CD8-positive, alpha-beta memory T cell (primary cell): ENCODE measurements at places on chromosomes 12 and 14.

DNA sequence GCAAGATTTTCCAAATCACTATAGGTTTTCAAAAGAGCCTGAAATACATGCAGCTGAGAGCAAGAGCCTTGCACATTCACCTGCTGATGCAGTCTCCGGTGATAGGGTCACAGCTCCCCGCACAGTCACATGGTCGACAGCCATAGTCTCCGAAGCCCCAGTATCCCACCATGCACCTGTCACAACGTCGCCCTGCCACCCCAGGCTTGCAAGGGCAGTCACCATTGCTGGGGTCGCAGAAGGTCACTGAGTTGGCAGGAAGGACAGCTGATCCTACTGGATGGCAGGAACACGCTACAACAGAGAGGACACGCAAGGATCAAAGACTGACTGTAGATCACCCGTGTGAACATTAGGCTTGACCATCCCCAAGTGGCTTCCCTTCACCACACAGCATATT lies 107.1 kb downstream of the NTN4 start:
- DNase-seq: no peak

DNA sequence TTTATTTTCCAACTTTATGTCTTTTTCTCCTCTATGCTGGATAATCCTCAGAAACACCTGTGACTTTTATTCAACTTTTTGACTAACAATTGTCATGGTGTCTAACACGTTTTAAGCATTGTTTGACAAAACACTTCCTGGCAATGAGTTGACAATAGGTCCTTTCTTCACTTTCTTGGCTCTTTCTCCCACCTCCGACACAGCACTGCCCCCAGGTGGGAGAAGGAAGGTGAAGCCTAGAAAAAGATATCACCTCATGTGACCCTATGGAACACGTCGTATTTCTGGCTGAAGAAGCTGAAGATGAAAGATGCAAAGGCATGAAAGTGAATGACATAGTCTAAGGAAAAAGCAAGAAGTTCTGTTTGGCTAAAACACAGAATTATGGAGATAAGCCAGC lies 430.0 kb downstream of the ETNK1 start:
- DNase-seq: no peak

- DNase-seq: no peak
Measured at GRCh38 chr14:61120576-61120975, 139.5 kb downstream of the SLC38A6 start.

DNA sequence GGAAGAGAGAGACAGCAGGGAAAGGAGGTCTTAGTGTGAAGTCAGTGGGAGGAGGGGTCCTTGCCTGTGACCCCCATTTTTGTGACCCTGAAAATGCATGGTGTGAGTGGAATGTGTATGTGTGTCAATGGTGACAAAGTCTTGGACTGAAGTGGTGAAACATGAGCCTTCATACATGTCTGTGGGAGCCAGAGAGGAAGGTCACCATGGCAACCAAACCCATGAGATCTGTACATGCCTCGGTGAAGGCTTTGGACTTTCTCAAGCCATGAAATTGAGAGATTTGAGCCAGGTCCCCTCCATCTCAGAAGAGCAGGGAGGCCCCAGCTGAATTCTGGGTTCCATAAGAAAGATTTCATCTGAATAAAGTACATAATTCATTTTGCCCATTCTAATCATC lies 108.7 kb downstream of the TTC8 start:
- DNase-seq: no peak

GRCh38 chr12:80941916-80942315 lies 4.2 kb upstream of the LIN7A start:
- DNase-seq: no peak

DNA sequence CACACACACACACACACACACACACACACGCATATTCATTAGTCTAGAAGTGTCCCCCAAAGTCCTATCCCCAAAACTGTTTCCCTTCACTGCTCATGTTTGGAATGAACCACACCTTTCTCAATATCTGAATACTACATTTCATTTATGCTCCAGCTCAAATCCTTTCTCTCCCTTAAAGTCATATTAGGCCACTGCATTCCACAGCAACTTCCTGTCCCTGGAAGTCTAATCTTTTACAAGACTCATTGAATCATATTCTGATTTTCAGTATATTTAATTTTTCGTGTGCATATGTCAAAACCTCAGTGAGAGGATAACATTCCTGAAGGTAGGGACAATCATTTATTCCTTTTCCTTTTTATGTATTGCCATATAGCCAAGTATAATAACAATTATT lies 155.6 kb upstream of the LMNTD1 start:
- no peak for DNase-seq

DNA sequence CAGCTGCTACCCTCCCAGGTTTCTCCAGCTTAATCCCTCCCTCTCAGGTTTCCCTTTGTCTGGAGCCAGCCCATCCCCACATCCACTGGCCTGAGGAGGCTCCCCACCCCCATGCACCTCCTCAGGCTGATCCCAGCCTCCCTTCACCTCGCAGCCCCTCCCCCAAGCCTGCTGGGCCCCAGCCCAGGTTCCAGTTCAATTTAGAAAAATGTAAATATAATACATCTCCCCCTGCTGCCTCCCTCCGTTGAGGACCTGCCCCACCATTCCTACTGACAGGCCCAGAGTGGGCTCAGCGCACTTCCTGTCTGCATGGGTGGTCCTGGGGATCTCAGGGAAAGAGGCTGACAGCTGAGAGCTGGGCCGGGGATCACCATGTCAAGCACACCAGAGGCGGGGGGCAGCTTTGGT lies 155.8 kb downstream of the NTF3 start:
- DNase-seq: no peak

DNA sequence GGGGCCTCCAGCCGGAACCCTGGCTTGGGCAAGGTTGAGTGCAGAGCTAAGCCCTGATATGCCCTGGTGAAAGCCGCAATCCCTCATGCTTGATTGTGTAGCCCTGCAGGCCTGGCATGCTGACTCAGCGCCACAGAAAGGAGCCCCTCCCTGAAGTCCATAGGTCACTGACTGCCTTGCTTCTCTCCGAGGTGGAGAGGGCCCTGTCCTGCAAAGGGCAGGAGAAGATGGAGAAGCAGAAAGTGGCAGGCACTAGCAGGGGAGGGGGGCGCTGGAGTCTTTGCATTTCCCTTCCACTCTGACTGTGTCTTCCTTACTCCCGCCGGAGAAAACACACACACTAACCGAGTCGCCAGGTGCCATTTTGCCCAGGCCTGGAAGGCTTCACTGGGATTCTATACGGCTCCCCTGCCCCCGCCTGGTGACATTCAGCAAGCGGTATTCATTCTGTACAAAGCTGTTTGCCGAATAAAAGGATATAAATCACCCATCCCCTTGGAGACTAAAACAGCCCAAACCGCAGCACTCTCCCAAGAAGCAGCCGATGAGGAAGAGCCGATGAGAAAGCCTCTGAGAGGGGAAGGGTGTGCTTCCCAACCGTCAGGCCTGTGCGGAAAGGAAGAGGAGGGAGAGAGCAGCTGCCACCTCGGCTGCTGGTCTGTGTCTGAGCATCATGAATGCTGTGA lies 69.8 kb downstream of the SLC6A12 start:
- no peak for DNase-seq

GRCh38 chr12:105464406-105464805 lies 133.9 kb downstream of the C12orf75 start:
- no peak for DNase-seq

DNA sequence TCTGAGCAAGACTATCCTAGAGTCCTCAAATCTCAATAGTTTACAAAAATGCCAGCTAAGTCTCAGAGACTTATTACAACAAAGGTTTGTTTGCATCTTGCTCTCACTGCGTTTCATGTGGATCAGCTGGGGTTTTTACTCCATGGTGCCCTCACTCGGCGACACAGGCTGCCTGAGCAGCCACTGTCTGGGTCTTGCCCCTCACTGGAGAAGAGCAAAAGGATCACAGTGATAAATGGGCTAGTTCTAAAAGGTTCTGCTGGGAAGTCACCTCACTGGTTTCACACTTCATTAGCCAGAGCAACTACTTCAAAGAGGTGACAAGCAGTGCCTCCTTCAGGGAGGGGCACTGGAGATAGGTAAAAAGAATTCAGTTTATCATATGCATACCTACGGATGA lies 392.0 kb downstream of the RPL10L start:
- no peak for DNase-seq

DNA sequence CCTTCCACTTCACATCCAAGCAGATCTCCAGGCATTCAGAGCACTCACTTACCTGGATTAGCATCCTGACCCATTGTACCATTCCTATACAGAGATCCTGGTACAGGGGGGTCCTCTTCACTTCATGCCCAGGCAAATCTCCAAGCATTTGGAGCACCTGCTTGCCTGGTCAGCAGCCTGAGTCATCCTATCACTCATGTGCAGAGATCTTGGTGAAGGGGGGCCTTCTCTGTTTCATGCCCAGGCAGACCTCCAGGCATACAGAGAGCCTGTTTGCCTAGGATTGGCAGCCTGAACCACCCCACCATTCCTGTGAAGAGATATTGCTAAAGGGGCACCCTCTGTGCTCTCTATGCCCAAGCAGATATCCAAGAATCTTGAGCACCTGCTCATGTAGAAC lies 111.1 kb upstream of the CCDC175 start:
- DNase-seq: no peak

- no peak for DNase-seq
Measured at GRCh38 chr12:109018296-109018695, 2.6 kb downstream of the SVOP start.
